ENCODE measurements at places on chromosomes 13 and 19.
A peak's percentile ranks its signal among the peaks of the same experiment; 100 is the strongest.

DNA sequence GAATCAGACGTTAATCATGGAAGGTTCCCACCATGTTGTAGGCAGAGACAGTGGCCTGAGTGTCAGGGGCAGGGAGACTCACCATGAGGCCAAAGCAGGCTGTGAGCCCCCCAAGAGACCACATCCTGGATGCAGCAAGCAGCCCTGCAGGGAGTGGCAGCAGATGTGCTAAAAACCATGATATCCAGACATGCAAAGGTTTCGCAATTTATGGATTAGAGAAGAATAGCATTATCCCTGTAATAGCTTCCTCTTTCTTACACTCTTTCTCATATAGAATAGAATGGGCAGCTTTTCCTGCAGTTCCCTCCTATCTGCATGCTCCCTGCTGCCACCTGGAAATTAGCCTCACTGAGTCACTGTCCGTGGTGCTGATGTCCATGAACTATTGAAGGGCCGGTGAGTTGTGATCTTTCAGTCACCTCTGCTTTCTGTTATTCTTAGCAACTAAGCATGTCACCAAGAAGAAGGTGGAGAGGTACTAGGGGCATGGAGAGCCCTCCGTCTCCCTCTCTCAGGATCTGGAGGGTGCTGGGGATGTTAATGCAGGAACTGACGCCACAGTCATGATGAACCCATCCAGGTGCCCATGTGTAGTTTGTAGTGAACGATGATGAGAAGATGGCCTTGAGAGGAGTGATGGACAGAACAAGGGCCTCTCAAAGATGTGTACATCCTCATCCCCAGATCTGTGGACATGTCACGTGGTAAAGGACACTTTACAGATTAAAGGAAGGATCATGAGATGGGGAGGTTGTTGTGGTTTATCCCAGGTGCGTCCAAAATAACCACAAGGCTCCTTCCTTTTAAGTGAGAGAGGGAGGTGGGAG lies 9.9 kb downstream of the CEACAM4 start:
- peak; percentile 19 for DNase-seq

DNA sequence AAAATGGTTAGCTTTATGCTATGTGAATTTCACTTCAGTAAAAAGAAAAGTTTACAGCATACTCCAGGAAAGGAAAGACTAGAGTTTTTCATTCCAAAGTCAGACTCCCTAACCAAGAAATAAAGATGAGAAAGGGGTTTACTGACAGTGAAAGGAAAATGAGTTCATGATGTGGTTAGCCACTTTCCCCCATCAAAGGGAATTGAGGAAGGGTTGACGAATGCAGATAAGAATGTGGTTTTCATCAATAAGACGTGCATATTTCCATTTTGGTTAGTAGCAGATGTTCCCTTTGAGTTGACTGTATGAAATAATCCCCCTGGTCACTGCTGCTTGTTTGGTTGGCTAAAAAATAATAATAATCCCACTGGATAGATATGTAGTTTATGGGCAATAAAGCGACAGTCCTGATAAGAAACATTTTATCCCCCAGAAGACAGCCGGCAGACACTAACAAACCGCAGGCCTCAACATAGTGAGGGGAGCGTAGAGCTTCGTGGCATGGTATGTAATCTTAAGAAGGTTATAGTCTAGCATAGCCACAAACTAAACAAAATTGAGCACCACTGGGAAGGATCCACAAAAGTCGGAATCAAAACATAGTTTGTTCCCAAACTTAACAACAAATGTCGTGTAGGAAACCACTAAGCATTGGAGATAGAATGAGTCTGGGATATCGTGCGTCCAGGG lies 114.8 kb downstream of the COL4A2 start:
- DNase-seq, result no peak

DNA sequence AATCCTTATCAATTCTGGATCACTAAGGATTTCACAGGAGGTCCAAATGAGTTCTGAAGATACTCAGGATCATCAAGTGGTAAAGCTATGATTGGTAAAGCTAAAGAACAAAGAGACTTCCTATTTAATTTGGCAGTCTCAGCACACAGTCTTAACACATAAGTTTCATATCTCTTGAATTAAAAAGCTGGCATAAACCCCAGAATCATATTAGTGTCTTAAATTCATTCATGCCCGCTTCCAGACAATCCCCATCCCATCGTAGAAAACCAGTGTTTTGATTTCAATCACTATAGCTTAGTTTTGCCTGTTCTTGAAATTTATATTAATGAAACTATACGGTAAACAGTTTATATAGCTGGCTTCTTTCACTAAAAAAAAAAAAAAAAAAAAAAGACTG lies 278.7 kb downstream of the DIAPH3 start:
- no peak for DNase-seq

DNA sequence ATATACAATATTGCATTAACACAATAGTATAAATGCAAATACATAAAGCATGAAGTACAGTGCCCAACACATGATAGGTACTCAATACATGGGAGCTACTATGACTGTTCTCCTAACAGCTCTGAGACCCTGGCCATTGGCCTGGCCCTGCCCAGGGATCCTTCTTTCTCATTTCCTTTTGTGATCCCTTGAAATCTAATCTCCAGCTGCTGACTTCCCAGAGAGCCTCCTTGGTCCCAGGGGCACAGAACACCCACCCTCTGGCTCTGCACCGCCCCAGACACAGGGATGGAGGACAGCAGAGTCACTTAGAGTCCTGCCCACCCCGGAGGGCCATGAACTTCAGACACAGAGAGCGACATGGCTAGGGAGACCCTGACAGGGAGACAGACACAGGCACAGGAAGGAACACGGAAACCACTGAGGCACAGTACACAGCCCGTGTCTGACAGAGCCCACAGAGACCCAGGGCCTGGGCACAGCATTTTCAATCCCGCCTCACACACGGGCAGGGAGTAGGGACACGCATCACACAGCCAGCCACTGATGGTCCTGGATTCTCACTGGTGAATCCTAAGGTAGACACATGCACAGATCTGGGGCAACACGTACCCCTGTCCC lies 4.2 kb upstream of the SYCN start:
- no peak for DNase-seq

GRCh38 chr13:113105921-113106452 lies 396 bp downstream of the F7 start:
- DNase-seq, result no peak

- no peak for DNase-seq
These were observed 4.2 kb upstream of the ZNF486 start for GRCh38 chr19:20162821-20163220.

Data from HTR-8/SVneo (cell line).